ENCODE measurements at places on chromosomes 4 and X.
A peak's percentile ranks its signal among the peaks of the same experiment; 100 is the strongest.

- DNase-seq, result no peak
Measured at GRCh38 chr4:78592088-78592783, 40.7 kb downstream of the ANXA3 start.

- DNase-seq, result peak; percentile 32
Measured at GRCh38 chr4:41542526-41543275, 4.7 kb downstream of the LIMCH1 start.

- DNase-seq, result no peak
Measured at GRCh38 chrX:100356351-100356896, 53.6 kb downstream of the PCDH19 start.

GRCh38 chr4:82741188-82741587, 57.4 kb downstream of the SCD5 start:
- DNase-seq, result no peak

GRCh38 chrX:108312011-108312410, 126.2 kb downstream of the COL4A6 start:
- DNase-seq, result peak; percentile 24

DNA sequence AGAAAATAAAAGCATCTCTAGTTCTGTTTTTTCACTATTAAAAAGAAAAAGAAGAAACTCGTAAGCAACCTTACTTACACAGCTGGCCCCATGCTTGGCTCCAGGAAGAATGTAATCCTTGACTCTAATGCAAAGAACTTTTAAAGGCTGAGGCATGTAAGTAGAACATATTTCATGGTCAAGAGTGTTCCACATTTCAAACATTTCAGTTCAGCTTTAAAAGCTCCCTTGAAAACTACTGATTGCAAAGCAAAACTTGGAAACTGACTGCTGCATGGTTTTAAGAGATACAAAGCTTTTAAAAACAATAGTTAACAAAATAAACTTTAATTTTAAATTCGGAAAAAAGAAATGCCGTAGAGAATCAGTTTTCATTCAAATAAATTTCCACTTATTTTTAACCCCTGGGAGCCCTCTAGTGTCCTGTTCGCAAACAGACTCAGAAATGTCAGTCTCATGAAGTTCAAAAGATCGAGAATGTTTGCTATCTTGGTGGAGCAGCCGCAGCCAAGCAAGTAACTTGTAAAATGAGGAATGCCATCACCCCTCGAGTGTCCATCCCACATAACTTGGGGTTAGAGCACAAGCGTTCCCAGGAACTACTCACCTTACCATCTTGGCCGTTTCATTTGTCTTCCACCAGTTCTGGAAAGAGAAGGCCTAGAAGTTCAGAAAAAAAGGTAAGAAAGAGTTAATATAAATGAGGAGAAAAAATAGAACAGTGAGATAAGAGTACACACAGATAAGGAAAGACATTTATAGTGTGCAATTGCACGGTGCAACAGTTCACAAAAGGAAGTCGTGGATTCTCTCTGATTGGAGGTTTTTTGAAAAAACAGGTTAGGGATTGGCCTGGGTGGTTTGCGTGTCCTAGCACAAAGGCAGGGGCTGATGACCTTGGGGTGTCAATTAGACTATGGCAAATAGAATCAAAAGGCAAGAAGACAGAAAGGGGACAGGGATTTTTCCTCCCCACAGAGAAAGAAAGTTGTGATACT, at the start of gene GASK1B:
Gene GASK1B (minus strand): TSS at position 765 of the 998 bp plus-strand sequence. CDS start 1,650 bp downstream, outside the sequence.
- peak; percentile 83 for DNase-seq

DNA sequence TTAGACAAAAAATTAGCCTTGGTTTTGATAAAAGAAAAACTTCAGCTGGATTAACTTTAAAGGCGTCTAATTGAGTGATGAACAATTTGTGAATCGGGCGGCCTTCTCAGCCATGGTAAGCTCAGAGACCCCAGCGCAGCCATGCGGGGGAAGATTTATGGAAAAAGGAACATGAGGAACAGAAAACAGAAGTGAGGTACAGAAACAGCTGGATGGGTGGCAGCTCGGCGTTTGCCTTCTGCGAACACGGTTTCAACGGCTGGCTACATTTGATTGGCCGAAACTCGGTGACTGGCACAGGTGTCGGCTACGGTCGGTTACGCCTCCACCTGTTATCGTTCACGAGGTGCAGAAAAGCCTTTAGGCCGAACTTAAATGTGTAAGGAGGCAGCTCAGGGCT, 401.4 kb upstream of the FAT1 start:
- no peak for DNase-seq
